ENCODE measurements at places on chromosomes 6 and 20.

- no peak for DNase-seq
Measured at GRCh38 chr6:135937106-135937505, 85.6 kb downstream of the PDE7B start.

DNA sequence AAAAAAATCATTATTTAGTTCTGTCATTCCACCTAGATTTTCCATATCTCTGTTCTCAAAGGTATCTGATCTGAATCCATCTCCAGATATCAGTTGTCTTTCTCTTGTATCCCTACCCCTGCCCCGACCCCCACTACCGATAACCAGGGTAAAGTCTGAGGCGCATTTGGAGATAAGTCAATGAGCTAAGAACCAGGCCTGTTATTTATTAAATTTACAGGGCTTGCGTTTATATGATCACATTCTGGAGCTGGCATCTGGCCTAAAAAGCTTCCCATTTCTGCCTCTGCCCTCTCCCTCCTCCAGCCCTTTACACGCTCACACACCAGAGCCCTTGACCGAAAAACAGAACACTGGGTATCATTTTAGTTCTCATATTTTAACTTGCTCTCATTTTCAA lies 144.7 kb downstream of the ALDH8A1 start:
- DNase-seq: no peak

- no peak for DNase-seq
Measured at GRCh38 chr6:17429383-17430061, 36.1 kb downstream of the CAP2 start.

DNA sequence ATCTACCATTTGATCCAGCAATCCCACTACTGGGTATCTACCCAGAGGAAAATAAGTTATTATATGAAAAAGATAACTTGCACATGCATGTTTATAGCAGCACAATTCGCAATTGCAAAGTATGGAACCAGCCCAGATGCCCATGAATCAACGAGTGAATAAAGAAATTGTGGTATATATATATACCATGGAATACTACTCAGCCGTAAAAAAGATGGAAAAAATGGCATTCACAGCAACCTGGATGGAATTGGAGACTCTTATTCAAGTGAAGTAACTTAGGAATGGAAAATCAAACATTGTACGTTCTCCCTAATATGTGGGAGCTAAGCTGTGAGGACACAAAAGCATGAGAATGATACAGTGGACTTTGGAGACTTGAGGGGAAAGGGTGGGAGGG lies 100.0 kb upstream of the ADGRF4 start:
- no peak for DNase-seq

Measured in CD8-positive, alpha-beta T cell (primary cell).